Uterine smooth muscle cell (primary cell): ENCODE measurements at places on chromosomes 4 and X. TPM values are rescaled to one million over a fixed set of nuclear protein-coding genes. Genes with fewer than 3 reads are reported as not detected.

BANK1 gene
- 0.44 and 1.00 TPM in 2 replicates for total RNA-seq

MAGEC2 gene
- total RNA-seq, result not detected in 2 replicates

SPACA5 gene
- total RNA-seq, result not detected in 2 replicates

ERAS gene
- not detected in 2 replicates for total RNA-seq

PRKG2 gene
- 1.1 and 2.4 TPM in 2 replicates for total RNA-seq

TNIP3 gene
- 0.25 and 0.77 TPM in 2 replicates for total RNA-seq

CPE gene
- total RNA-seq, result 1.00 and 1.3 TPM in 2 replicates

IL1RAPL1 gene
- 5.2 and 11.5 TPM in 2 replicates for total RNA-seq

FGG gene
- total RNA-seq, result not detected in 2 replicates

HPRT1 gene
- total RNA-seq, result 26.0 and 34.2 TPM in 2 replicates

TENM3 gene
- total RNA-seq, result 5.8 and 7.0 TPM in 2 replicates

SPANXN3 gene
- total RNA-seq, result not detected in 2 replicates

REELD1 gene
- not detected in 2 replicates for total RNA-seq
